ENCODE measurements at places on chromosomes 5 and 9.

GRCh38 chr9:77305622-77306400 is 128.5 kb downstream of the VPS13A start:
- H3K4me3 ChIP-seq: no peak overlapping the region
- DNase-seq: no peak
- H3K27me3 ChIP-seq: no peaks in the 10 kb centered on the region
- H3K36me3 ChIP-seq: no peaks in the 10 kb centered on the region
- no peak overlapping the region for H3K27ac ChIP-seq

GRCh38 chr9:136808806-136809158 is 1.0 kb downstream of the RABL6 start:
- no peaks in the 10 kb centered on the region for H3K27me3 ChIP-seq
- H3K4me3 ChIP-seq: peak overlapping the region; percentile 95
- no peak overlapping the region for H3K27ac ChIP-seq
- peaks cover 7% of the 10 kb centered on the region for H3K36me3 ChIP-seq
- peaks cover 5% of the 10 kb centered on the region for H3K4me1 ChIP-seq

DNA sequence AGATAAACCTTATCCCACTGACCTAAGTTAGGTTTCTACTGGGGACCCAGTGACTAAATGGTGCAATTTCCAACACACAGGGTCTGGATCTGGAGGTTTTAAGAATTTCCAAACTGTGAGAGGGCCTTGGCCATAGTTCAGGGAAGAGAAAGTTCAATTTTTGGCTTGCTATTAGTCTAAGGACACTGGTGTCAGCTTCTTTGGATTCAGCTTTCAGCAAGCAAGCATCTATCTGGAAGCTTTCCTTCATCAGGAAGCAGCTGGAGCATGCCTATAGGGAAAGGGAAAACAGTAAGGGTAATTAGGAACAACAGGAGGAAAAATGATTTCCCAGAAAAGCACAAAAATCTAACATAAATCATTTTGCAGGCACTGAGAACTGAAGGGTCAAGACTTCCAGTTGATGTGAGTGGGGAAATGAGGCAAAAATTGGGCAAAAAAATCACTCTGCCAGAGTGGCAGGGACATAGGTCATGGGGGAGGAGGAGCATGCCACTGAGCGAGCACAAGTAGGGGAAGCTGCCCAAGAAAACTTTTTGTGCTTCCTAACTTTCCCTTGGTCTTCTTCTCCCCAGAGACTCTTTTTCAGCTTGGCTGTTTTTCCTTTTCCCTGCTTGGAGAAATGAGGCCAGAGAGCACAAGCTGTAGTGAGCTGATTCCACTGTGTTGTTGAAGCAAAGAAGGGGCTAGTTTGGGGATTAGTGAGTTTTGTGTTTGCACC is 299.6 kb downstream of the FGF10 start:
- H3K27ac ChIP-seq: no peak overlapping the region
- DNase-seq: no peak
- H3K4me1 ChIP-seq: no peaks in the 10 kb centered on the region
- H3K27me3 ChIP-seq: no peaks in the 10 kb centered on the region
- no peak overlapping the region for H3K4me3 ChIP-seq
- no peaks in the 10 kb centered on the region for H3K36me3 ChIP-seq

- no peaks in the 10 kb centered on the region for H3K27me3 ChIP-seq
- no peak overlapping the region for H3K4me3 ChIP-seq
- no peak for DNase-seq
- H3K36me3 ChIP-seq: no peaks in the 10 kb centered on the region
- peaks cover 23% of the 10 kb centered on the region for H3K4me1 ChIP-seq
These were observed 63.9 kb downstream of the PCDH1 start for GRCh38 chr5:141814064-141814964.

DNA sequence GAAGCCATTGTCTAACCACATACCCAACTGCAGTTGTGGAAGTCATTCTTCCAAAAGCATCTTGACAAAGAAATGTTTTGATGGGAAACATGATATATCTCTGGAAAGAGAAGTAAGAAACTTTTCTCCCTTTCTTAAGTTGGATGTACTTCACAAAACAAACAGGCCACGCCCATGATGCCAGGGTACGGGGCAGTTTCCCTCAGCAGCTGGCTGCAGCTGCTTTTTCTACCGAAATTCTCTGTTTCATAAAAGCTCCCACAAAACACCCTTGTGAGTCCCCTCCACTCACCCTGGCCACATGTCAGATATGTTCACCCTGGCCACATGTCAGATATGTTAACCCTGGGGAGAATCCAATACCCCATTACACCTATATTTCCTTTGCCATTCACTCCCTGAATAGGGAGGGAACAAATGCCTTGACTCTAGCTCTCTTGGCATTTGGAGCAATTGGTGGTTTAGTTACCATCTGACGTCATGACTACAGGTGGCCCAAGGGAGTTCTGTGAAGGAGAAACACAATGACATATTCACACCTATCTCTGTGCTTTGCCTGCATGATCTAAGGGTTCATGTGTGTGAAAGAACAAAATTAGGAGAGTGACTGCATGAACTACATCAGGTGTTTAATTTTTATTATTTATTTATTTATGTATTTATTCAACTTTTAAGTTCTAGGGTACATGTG is 103.0 kb downstream of the AOPEP start:
- H3K4me3 ChIP-seq: no peak overlapping the region
- DNase-seq: no peak
- H3K4me1 ChIP-seq: peaks cover 5% of the 10 kb centered on the region
- H3K27ac ChIP-seq: no peak overlapping the region
- no peaks in the 10 kb centered on the region for H3K36me3 ChIP-seq

GRCh38 chr9:20200581-20200980 is 411.7 kb upstream of the SLC24A2 start:
- H3K4me3 ChIP-seq: no peak overlapping the region
- no peak for DNase-seq
- peaks cover 5% of the 10 kb centered on the region for H3K4me1 ChIP-seq
- H3K27ac ChIP-seq: no peak overlapping the region
- no peaks in the 10 kb centered on the region for H3K27me3 ChIP-seq

- no peak for DNase-seq
- H3K27ac ChIP-seq: no peak overlapping the region
- H3K4me1 ChIP-seq: no peaks in the 10 kb centered on the region
- H3K4me3 ChIP-seq: no peak overlapping the region
- no peaks in the 10 kb centered on the region for H3K27me3 ChIP-seq
- no peaks in the 10 kb centered on the region for H3K36me3 ChIP-seq
These were observed 111.1 kb upstream of the IFNK start for GRCh38 chr9:27412963-27413362.

GRCh38 chr9:117938086-117938485 is 233.9 kb downstream of the TLR4 start:
- no peak overlapping the region for H3K27ac ChIP-seq
- no peak for DNase-seq
- no peak overlapping the region for H3K4me3 ChIP-seq
- H3K36me3 ChIP-seq: no peaks in the 10 kb centered on the region

GRCh38 chr5:88452820-88453219 is 184.2 kb upstream of the TMEM161B start:
- H3K27me3 ChIP-seq: no peaks in the 10 kb centered on the region
- H3K4me3 ChIP-seq: no peak overlapping the region
- H3K4me1 ChIP-seq: no peaks in the 10 kb centered on the region
- H3K27ac ChIP-seq: no peak overlapping the region

- H3K4me1 ChIP-seq: peaks cover 6% of the 10 kb centered on the region
- no peaks in the 10 kb centered on the region for H3K27me3 ChIP-seq
- H3K27ac ChIP-seq: no peak overlapping the region
- DNase-seq: no peak
- H3K4me3 ChIP-seq: no peak overlapping the region
These were observed 68.6 kb upstream of the DPYSL3 start for GRCh38 chr5:147578228-147579024.

DNA sequence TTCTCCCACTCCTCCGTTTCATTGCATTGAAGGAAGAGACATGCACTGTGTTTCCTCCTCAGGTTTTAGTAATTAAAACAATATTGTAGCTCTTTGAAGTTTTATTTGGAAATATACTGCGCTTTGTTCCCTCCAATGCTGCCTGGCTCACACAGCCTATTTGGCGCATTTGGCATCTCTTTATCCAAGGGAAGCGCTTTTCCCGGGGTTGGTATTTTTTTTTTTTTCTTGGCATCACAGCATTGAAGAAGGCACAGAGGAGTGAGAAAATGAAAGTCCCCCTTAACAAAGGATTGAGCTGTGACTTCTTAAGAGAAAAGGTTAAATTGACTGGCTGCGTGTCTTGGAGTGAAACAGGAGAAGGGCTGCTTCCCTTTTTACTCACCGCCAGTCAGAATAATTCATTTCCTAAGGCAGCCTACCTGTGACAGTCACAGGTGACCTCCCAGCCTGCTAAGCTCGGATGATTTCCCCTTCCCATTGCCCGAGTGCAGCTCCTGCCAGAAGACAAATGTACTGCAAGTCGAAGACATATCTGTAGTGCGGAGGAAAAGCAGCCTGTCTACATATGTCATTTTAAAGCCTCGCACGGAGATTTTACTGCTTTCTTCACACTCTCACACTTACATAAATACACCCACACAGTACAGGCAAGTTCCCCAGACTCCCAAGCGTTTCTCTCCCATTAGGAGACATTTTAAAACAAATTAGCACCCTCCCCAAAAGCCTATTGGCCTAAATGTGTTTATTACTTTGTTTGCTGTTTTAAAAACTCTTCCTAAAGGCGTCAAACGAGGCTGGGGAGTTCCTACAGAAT is 665.5 kb upstream of the ZNF608 start:
- H3K27me3 ChIP-seq: no peaks in the 10 kb centered on the region
- H3K4me3 ChIP-seq: no peak overlapping the region
- H3K27ac ChIP-seq: no peak overlapping the region
- H3K36me3 ChIP-seq: no peaks in the 10 kb centered on the region
- peaks cover 5% of the 10 kb centered on the region for H3K4me1 ChIP-seq

- no peak for DNase-seq
- H3K36me3 ChIP-seq: no peaks in the 10 kb centered on the region
- H3K4me3 ChIP-seq: no peak overlapping the region
- no peaks in the 10 kb centered on the region for H3K27me3 ChIP-seq
- no peaks in the 10 kb centered on the region for H3K4me1 ChIP-seq
These were observed 64.7 kb downstream of the FRMD3 start for GRCh38 chr9:83473488-83473971.

GRCh38 chr9:32486839-32487562 is 39.0 kb downstream of the RIGI start:
- no peaks in the 10 kb centered on the region for H3K27me3 ChIP-seq
- H3K4me3 ChIP-seq: no peak overlapping the region
- no peaks in the 10 kb centered on the region for H3K36me3 ChIP-seq
- no peak for DNase-seq

All from iPS DF 6.9 (cell line).